ENCODE measurements at places on chromosomes 3 and 15.

GRCh38 chr3:58565621-58566397 is 11.4 kb downstream of the FAM107A start:
- DNase-seq, result no peak

DNA sequence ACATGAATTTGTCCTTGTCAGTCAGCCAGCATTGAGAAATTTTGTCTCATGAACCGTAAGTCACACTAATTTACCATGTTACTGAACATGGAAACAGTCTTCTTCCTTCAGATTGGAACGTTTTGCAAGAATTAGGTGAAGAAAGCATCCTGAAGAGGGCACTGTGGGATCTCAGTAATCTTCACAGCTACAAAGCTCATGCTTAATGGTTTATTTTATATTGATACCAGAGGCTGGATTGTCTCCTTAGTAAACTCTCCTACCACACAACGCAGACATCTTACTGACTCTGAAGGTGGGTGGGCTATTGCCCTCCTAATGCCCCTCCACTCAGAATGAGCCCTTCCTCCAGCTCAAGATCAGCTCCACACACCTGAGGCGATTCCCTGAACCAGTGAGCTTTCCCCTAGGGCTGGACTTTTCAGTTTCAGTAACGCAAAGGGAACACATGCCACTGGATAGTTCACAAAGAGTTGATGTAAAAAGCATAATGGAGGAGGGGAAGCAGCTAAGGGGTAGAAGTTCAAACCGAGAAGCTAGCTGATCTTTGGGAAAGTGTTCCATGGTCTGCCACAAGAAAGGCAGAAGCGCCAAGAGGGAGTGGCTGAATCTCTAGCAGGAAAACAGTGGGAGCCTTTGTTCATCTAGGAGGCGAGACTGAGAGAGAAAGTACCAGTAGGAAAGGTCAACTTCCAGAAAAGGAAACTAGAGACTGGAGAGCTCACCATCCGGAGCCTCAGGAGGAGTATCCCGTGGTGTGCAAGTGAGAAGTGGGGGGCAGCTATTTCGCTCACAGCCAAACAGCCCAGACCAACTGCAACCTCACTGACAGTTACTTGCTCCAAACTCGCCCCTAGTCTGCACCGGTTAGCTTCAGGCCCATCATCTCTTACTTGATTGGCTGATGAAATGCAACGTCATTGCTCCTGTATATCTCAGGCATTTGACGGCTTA is at the start of gene SLC9C1:
TSS of gene SLC9C1 (minus strand) at position 849 of the 954 bp plus-strand sequence. CDS start 7,425 bp downstream, outside the sequence.
- DNase-seq, result peak; percentile 17

- no peak for DNase-seq
Measured at GRCh38 chr3:19065027-19065426, 83.3 kb upstream of the KCNH8 start.

- no peak for DNase-seq
Measured at GRCh38 chr15:72318408-72318942, 1.5 kb downstream of the CELF6 start.

DNA sequence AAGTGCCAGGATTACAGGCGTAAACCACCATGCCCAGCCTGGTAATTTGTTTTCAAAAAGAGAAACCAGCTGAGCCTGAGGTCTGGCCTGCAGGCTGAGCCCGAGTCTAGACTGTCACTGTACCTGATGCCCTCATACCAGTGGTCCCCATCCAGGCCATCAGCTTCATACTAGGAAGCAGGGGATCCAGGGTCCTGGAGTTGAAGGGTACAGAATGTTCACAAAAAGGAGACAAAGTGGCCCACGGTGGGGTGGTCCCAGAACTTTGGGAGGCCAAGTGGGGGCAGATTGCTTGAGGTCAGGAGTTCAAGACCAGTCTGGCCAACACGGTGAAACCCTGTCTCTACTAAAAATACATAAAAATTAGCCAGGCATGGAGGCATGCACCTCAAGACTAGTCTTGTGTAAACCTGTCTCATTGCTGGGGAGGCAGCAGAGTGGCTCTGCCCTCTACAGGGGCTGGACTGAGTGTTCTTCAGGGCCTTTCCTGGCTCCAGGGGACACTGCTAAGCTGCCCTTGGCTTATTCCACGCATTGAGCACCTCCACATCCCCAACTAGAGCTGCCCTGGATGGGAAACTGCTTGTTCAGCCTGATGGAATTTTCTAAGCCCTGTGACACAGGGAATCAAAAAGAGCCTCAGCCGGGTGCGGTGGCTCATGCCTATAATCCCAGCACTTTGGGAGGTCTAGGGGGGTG is 7.9 kb upstream of the HHATL start:
- no peak for DNase-seq

GRCh38 chr3:140627756-140628155 is 50.1 kb upstream of the TRIM42 start:
- no peak for DNase-seq

- DNase-seq, result no peak
Measured at GRCh38 chr15:43484455-43484854, 8.5 kb downstream of the TP53BP1 start.

DNA sequence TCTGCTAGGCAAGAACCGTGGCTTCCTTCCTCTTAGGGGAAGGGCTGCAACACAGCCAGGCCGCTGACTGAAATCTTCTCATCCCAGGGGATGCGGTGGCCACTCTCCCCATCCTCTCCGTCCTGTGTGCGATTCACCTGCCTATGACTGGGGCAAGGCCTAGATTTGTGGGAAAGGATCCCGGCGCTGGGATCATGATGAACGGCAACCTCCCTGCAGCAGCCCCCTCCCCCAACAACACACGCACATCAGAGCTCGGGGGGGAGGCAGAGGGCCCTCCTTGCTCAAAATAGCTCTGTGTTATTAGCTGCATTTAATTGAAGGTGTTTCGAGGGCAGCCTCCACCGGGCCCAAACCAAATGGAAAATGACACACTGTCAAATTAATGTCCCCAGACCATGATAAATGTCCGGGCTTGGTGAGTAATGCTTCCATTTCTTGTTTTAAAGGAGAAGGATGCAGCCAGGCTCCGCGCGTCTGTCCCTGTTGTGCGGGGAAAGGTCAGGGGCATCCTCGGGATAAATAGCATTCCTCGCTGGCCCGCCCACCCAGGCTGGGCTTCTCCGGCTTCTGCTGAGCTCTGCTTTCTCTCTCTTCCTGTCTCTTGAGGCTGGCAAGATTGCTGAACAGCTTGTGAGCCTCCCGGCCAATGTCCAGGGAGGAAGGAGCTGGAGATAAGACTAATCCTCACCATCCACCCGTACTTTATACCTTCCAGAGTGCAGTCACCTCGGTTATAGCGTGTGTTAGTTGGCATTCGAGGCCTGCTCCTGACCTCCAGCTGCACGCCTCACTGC is 56.4 kb upstream of the TLE3 start:
- no peak for DNase-seq

DNA sequence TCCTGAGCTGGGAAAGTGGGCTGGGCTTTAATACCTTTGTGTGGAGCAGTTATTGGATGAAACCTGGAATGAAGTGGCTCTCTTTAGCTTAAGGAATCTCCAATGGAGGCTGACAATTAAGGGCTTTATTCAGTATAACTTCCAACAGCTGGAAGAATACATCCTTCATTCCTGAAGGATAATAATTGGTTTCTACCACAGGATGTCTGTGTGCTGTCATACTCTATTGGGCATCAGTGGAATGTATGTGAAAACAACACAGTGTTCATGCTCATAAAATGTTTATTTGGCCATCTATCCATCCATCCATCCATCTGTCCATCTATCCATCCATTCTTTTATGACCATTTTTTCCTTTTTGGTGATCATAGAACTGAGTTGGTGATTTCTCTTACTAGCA is 220.7 kb upstream of the GAP43 start:
- DNase-seq, result no peak

DNA sequence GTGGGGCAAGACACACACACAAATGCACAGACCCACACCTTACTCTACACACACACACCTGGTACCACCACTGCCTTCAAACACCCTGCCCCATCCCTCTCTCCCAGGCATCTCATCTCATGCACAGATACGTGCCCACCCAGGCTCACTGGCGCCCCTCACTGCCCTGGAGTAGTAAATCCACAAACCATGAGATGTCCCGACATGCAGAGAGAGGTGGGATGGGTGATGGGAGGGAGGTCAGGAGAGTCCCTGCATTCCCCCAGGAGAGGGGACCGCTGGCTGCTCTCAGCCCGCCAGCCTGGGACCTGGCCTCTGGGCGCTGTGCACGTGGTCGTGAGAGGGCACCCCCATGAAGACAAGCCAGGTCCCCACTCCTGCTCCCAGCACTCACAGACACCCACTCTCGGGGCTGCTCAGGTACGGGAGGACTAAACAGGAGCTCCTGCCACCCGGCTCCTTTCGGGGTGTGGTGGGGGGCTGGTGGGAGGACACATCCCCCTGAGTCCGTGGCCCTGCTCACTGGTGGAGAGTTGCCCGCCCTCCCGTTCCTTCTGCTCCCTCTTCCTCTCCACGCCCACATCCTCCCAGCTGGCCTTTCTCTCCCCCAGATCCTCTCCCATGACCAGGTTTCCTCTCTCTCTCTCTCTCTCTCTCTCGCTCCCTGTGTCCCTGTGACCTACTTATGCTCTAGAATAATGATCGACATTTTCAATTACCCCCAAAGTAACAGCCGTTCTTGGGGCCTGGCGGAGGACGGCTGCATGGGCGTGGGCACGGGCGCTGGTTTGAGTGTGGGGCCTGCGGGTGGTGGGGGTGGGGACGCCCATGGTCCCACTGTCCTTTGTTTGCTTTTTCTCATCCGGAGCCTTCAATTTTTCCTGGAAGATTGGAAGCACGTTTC is 18.9 kb upstream of the CSPG4 start:
- no peak for DNase-seq

GRCh38 chr15:83404121-83404520 is 43.0 kb upstream of the SH3GL3 start:
- DNase-seq, result no peak

GRCh38 chr3:115022835-115023398 is 124.2 kb downstream of the ZBTB20 start:
- DNase-seq, result no peak

GRCh38 chr3:95511828-95512227 is 1302.6 kb upstream of the EPHA6 start:
- no peak for DNase-seq

DNA sequence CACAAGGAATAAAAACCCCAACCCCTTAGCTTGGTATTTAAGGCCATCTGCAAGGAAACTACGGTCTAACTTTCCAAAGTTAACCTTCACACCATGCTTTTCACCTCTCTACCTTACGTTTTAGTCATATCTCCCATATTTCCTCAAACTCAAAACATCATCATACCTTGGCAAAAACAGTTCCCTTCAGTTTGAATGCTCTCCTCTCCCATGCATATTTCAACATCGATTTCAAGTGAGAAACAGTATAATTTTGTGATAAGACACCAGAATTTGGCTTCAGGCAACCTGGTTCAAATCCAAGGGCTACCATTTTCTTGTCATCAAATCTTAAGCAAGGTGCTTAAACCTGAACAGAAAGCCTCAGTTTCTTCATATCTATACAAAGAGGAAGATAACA is 108.2 kb downstream of the THRB start:
- DNase-seq, result no peak

GRCh38 chr3:53071882-53072431 is 26.1 kb upstream of the SFMBT1 start:
- no peak for DNase-seq

DNA sequence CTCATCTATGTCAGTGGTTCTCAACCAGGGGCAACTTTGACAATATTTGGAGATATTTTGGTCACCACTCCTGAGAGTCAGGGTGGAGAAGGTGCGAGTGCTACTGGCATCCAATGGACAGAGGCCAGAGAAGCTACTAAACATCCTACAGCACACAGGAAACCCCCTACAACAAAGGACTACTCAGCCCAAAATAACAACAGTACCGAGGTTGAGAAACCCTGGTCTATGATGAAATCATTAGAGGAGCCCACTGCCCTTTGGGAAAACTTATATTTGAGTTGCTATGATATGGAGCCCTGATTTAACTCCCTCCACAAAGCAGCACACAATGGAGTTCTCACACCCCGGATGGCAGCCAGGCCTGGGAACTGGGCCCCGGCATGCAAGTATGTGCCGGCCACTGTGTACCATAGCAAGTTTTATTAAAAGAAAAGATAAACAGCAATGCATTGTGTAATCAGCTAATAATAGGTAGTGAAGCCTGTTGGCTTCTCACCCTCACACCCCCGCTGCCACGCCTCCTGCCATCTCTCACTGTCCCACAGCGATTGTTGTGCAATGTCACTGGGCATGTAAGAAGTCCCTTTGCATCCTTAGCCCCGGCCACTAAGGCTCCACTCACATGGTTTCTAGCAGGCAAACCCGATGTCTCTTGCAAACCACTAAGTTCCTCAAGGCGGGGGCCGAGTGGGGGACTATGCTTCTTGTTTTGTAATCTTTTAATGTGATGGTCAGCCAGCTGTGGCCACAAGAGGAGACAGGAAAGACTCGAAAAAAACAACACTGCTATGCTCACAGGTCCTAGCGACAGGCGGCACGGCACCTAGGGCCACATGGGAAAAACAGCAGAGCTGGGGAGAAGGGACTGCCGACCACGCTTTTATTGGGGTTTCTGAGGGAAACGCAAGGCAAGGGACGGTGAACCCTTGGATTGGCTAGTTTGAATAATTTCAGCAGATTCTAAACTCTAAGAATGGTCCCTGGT is 110.0 kb downstream of the AQP9 start:
- peak; percentile 97 for DNase-seq

DNA sequence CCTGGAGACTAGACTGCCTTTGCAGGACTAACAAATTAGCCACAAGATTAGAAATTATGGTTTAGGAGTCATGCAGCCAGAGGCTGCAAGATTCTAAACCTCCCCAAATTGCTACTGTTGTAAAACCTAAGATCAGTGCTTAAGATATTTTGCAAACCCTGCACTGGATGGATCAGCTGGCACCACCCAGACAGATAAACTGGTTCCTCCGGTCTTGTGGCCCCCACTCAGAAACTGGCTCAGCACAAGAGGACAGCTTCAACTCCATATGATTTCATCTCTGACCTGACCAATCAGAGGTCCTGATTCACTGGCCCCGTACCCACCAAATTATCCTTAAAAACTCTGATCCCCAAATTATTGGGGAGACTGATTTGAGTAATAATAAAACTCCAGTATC is 19.5 kb upstream of the PXYLP1 start:
- DNase-seq, result no peak

- peak; percentile 44 for DNase-seq
Measured at GRCh38 chr3:30613133-30613825, 6.9 kb downstream of the TGFBR2 start.

DNA sequence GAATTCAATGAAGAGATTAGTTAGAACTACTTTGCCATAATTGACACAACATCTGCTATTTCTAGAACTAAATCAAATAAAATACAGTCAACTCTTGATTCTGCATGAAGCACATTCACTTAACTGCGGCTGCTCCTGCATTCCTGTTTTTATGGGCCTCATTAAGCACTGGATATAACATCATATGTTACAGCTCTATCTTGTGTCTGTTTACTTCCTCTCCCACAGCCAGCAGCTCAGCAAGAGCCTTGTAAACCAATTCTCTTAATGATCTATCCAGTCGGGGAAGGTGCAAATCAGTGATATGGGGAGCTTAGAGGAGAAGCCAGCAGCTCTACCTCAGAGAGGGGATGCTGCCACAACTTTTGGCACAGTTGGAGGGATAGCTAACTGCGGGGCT is 329.2 kb downstream of the ARRDC4 start:
- no peak for DNase-seq

- DNase-seq, result no peak
Measured at GRCh38 chr3:64342940-64343688, 117.8 kb upstream of the PRICKLE2 start.

- DNase-seq, result peak; percentile 5
Measured at GRCh38 chr3:105798381-105798934, 70.4 kb downstream of the CBLB start.

- DNase-seq, result no peak
Measured at GRCh38 chr15:34657469-34658127, 74.1 kb upstream of the GOLGA8B start.

GRCh38 chr15:68666812-68667450 is 88.1 kb downstream of the CORO2B start:
- no peak for DNase-seq
